ENCODE measurements at places on chromosomes 7 and 10. TPM values are rescaled to one million over a fixed set of nuclear protein-coding genes. Genes with fewer than 3 reads are reported as not detected.

PLCE1 gene
- total RNA-seq, result 7.0 TPM

FOXP2 gene
- not detected for total RNA-seq

GTF2IRD2 gene
- 4.2 TPM for total RNA-seq

C10orf105 gene
- not detected for total RNA-seq

HOXA11 gene
- 0.65 TPM for total RNA-seq

PLEKHA8 gene
- total RNA-seq, result 7.6 TPM

PIP gene
- not detected for total RNA-seq

LRRD1 gene
- not detected for total RNA-seq

SFXN2 gene
- total RNA-seq, result 4.4 TPM

MYL10 gene
- total RNA-seq, result not detected

DOCK1 gene
- total RNA-seq, result 27.3 TPM

PNLIPRP3 gene
- not detected for total RNA-seq

CFTR gene
- not detected for total RNA-seq

EVX1 gene
- total RNA-seq, result not detected

CYREN gene
- 73.8 TPM for total RNA-seq

EBF3 gene
- total RNA-seq, result 0.15 TPM

FAM25C gene
- 2.0 TPM for total RNA-seq

KNDC1 gene
- 3.2 TPM for total RNA-seq

MSMB gene
- not detected for total RNA-seq

PRPS1L1 gene
- total RNA-seq, result not detected

AGMO gene
- total RNA-seq, result 1.3 TPM

VAX1 gene
- 1.3 TPM for total RNA-seq

ABCB1 gene
- 0.09 TPM for total RNA-seq

AMPH gene
- not detected for total RNA-seq

HNRNPF gene
- 344 TPM for total RNA-seq

TAX1BP1 gene
- 75.2 TPM for total RNA-seq

TACC2 gene
- total RNA-seq, result 91.1 TPM

TSPAN12 gene
- 0.49 TPM for total RNA-seq

TEX36 gene
- not detected for total RNA-seq

PNLIPRP1 gene
- total RNA-seq, result not detected

ANXA11 gene
- 201 TPM for total RNA-seq

OPALIN gene
- not detected for total RNA-seq

MRC1 gene
- total RNA-seq, result 0.02 TPM

FAM180A gene
- not detected for total RNA-seq

EPO gene
- total RNA-seq, result not detected

CCDC3 gene
- total RNA-seq, result 0.95 TPM

PILRA gene
- total RNA-seq, result 3.4 TPM

GPR26 gene
- not detected for total RNA-seq

ATRNL1 gene
- 0.25 TPM for total RNA-seq

METTL2B gene
- total RNA-seq, result 25.0 TPM

IDI2 gene
- not detected for total RNA-seq

RSU1 gene
- total RNA-seq, result 85.8 TPM

HTR5A gene
- total RNA-seq, result not detected

CALCR gene
- not detected for total RNA-seq

ANKRD26 gene
- total RNA-seq, result 3.3 TPM

LLCFC1 gene
- not detected for total RNA-seq

ENTPD1 gene
- 0.05 TPM for total RNA-seq

MOGAT3 gene
- not detected for total RNA-seq

All from A549 treated with DMSO at 1 μM for 4 hours (cell line).